ENCODE measurements at places on chromosomes 7 and 10.

GRCh38 chr10:1347962-1348772, 292.0 kb downstream of the WDR37 start:
- no peak for DNase-seq

GRCh38 chr7:28260969-28261368, 80.4 kb upstream of the JAZF1 start:
- DNase-seq, result no peak

DNA sequence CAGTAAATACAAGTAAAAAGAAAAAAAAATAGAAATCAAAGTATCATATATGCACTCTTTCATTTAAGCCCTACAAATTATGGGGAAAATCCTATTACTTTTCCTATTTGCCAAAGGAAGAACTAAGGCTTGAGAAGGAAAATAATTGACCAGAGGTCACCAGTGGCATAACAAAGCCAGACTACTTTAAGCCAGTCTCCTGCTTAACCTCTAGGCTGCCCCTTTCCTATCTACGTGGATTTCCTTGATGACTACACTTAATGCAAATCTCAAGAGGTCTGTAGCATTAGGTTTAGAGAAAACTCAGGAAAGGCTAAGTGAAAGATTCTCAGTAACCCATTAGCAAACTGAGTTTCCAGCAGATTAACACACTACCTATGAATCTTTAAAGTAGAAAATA, 49.8 kb downstream of the TPK1 start:
- no peak for DNase-seq

DNA sequence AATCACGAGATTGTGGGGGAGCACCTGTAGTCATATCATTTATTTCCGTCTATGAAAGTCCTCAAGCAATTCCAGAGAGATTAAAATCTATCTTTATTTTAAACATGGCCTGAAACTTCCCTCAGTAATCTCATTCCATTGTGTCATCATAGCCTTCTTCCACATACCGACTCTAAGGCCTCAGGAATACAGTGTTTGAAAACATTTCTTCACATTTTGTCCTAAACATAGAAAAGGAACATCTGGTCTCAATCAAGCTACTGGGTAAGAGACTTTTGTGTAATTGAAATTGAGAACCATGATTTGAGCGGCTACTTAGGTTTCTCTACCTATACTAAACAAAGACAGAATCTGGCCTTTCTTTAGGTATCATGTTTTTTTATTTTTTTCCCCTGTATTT, 78.0 kb upstream of the ELMO1 start:
- DNase-seq, result no peak

DNA sequence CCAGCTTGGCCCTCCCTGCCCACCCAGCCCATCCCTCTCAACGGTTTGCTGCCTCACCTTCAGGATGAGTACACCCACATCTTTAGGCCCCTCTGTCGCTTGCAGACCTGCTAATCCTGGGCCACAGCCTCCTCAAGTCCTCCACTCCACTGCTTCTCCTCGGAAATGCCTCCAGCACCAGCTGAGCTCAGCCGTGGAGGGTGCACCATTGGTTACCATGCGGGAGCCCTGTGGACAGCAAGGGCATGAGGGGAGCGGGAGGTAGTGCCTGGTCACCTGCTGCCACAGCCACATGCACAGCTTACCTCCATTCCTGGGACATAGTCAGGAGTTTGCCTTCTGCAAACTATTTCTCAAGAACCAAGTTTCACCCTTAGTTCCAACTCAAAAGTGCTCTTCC, 286.3 kb upstream of the ZMIZ1 start:
- no peak for DNase-seq

DNA sequence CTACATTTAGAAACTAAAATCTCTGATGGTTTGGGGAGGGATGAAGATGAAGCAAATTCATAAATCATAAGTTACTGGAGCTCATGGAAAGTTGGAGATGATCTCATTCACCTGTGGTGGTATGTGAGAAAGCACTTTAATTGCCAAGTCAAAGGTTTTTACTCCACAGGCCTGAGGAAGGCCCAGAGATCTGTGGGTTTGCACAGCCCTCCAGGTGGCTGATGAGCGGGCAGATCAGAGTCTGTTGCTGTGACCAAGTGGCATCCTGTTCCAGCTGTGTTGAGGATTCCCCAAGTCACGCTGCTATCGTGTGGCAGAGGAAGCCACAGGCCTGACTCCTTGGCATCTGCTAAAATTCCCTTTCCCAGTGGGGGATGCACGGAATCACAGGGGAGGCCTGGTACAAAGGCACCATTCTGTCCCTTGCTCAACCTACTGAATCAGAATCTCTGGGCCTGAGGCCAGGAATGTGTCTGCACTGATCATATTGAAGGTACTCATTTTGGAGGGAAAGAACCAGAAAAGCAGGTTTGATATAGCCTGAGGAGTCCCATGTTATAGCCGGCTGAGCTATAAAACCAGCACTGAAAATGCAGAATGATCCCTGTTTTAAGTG, 19.7 kb upstream of the DDC start:
- no peak for DNase-seq

GRCh38 chr10:86106616-86107015, 260.0 kb downstream of the GRID1 start:
- DNase-seq, result no peak
